ENCODE measurements at places on chromosomes 5 and 9. TPM values are rescaled to one million over a fixed set of nuclear protein-coding genes. Genes with fewer than 3 reads are reported as not detected.

GRCh38 chr5:180340856-180341255, 12.3 kb downstream of the GFPT2 start:
- DNase-seq: no peak

- no peak for DNase-seq
Observed at GRCh38 chr5:138660051-138660572, 84.9 kb upstream of the HSPA9 start.

DNA sequence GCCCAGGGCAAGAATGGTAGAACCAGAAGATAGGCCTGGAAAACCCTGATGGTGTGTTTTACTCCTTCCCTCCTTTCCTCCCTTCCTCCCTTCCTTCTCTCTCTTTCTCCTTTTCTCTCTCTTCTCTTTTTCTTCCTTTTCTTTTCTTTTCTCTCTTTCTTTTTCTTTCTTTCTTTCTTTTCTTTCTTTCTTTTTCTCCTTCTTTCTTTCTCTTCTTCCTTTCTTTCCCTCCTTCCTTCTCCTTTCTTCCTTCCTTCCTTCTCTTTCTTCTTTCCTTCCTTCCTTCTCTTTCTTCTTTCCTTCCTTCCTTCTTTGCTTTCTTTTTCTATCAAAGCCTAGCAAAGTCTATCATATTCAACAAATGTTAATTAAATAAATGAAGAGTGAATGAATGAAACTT, 24.0 kb upstream of the UBE2QL1 start:
- DNase-seq: no peak

GRCh38 chr9:135961811-135962695, 880 bp upstream of the UBAC1 start:
- no peak for DNase-seq

GRCh38 chr5:151093476-151093889, 12.6 kb upstream of the TNIP1 start:
- no peak for DNase-seq

DNA sequence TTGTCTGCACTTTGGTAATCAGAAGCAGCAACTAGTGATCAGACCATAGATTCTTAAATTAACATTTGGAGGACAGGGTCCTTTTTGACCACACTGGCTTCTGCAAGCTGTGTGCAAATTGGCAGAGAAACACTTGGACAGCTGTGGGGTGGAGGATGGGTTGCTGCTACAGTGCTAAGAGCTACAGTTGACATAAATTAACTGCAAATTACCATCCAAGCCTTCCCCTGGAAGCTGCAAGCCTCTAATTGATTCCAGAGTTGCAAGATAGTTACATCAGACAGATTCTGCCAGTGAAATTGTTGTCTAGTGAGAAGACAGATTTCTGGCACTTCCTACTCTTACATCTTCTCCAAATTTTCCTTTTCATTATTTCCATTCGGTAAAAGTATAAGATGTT, 517.7 kb downstream of the DIRAS2 start:
- no peak for DNase-seq

DNA sequence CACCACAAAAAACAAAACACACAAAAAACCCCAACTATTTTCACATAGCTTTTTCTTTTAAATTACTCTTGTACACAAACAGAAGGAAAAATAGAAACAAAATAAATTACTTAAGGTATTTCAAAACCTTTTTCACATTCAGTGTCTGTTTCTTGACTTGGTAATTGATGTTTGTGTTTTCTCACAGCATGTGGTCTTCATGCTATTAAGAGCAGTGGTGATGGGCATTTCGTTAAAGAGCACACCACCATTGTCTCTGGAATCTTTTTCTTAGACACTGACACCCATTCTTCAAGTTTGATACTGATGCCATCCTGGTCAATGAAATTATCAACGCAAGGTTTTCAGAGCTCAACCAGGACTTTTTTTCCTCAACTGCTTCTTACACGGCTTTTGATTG, 63.8 kb downstream of the SLC28A3 start:
- no peak for DNase-seq

DNA sequence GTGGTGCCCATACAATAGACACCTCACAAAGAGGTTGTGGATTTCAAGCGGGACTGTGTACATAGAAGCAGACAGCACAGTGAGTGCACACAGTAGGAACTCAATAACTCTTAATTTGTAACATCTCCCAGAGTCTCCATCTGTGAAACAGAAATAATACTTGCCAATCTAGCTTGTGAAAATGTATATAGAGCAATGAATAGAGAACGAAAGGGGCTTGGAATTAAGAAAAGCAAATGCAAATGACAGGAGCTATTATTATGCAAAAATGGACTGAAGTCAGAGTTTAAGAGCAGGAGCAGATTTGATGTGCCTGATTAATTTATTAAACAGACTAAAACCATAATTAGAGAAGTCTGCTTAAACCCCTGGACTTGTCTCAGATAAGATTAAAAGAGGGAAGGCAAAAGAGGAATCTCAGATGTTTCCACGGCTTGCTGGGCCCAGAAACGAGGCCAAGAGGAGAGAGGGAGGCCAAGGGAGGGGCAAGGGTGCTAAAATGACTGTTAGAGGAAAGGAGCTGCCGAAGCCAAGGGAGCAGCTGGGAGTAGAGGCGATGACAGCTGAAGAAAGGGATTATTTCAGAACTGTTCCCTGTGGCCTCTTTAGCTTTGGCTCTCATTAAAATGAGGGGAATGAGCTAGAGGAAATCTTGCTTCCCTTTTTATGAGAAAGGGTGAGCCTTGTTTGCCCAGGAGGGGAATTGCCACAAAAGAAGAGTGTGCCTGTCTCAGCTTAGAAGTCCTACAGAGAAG, 72.1 kb downstream of the FEM1C start:
- no peak for DNase-seq

KCNMB1 gene
- not detected for total RNA-seq

DNA sequence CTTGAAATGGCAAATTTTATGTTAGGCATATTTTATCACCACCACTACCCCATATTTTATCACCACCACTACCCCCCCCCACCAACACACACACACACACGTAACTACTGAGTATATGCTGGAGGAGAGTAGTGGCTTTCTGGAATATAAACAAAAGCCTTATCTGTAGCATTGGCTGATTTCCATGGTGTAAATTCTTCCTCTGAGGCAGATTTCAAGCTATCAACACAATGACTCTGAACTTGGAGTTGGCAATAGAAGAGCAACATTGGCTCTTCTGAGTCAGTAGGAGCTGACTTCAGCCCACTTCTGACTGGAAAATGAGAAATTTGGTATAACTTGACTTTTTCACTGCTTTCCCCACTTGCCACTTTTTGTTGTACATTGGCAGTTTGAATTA, 143.0 kb downstream of the CAVIN4 start:
- no peak for DNase-seq

PCDHB6 gene
- total RNA-seq: not detected

- DNase-seq: no peak
Observed at GRCh38 chr5:41156739-41157138, 56.6 kb downstream of the C6 start.

IL6ST gene
- total RNA-seq: 53.4 TPM

MUSK gene
- not detected for total RNA-seq

DNA sequence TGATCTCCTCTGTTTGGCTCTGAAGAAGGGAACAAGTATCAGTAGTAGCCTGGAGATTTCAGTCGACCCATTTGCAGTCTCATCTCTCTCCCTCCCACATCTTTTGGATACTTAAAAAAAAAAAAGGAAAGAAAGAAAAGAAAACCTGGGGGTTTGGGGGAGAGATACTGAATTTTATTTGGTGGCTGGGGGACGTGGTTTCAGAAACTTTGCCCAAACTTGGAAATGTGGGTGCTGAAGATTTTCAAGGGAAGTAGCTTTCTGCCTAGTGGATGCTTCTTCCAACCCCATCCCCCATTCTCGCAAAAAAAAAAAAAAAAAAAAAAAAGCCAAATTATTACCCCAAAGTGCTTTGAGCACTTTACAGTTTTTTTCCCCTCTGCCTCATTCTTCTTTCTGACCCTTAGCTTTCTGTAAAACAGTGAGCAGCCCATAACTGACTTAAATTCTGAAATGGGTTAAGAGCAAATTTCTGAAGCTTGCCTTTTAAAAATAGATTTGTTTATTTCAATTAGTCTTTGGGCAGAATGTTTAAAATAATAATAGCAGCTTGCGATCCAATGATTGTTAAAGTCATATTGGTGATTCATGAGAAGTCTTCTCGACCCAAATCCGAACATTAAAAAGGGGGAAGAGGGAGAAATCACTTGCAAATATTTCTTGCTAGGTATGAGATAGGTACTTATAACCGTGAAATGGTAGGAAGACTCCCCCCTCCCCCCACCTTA, 894 bp downstream of the FST start:
- DNase-seq: no peak

GRCh38 chr5:171309276-171310211, 496 bp downstream of the TLX3 start:
- no peak for DNase-seq

DNA sequence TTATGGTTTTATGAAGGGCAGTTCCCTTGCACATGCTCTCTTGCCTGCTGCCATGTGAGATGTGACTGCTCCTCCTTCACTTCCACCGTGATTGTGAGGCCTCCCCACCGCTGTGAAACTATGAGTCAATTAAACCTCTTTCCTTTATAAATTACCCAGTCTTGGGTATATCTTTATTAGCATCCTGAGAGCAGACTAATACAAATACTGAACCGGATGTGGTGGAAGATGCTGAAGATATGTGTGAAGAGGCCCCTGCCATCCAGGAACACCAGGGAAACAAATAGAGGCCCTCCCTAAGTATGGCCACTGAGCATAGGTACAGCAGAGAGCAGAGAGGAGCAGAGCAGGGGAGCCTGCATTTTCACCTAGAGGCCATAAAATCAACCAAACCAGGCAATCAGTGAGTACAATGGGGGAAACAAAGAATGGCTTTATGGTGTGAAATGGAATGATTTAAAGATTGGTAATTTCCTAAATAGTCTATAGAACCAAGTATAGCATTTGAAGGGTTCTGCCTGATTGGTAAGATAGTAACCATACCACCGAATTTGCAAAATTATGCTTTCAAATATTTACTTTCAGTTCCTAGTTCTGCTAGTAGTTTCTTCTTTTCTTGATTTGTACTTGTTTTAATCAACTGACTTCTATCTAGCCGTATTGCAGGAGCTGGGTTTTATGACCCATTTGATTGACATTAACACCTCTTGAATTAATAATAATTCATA, 421.6 kb downstream of the IRX1 start:
- no peak for DNase-seq

PRLR gene
- not detected for total RNA-seq

PPP2R2B gene
- 2.7 TPM for total RNA-seq

- no peak for DNase-seq
Observed at GRCh38 chr5:151196556-151197290, 27.2 kb downstream of the CCDC69 start.

SLC36A2 gene
- total RNA-seq: not detected

DNA sequence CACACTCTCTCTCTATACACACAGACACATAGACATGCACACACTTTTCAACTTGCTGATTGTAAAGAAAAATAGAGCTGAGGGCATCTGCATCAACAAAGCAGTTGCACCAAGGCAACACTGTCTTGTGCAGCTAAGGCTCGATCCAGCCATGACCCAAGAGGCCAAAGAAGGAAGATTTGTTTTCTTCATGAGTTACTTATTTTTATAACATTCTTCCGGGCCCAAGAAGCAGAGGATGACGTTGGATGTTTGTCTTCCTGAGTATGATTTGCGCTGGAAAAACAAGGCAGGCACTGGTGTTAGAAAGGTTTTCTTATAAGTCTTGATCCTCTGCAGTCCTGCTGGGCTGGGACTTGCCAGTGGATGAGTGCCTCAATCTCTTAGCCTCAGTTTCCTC, 344.1 kb downstream of the ADAMTS6 start:
- DNase-seq: no peak

DNA sequence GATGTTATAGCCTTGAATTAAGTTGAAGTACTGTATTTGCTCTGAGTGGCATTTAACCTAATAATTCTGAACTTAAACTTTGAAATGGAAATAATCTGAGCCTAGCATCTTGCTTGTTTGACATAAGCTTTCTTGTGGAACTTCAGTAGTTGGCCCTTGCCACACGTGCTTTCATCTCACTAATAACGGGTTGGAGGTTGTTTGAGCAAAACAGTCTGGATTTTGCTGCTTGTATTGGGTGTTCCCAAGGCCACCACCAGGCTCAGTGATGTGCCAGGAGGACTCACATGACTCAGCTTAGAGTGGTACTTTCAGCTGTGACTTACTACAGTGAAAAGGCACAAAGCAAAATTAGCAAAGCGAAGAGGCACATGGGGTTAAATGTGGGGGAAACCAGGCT, 35.7 kb downstream of the SECISBP2 start:
- no peak for DNase-seq

- no peak for DNase-seq
Observed at GRCh38 chr9:15873573-15874177, 320.8 kb downstream of the CCDC171 start.
